WERI-Rb-1 (cell line): ENCODE measurements at places on chromosomes 3 and 15.

DNA sequence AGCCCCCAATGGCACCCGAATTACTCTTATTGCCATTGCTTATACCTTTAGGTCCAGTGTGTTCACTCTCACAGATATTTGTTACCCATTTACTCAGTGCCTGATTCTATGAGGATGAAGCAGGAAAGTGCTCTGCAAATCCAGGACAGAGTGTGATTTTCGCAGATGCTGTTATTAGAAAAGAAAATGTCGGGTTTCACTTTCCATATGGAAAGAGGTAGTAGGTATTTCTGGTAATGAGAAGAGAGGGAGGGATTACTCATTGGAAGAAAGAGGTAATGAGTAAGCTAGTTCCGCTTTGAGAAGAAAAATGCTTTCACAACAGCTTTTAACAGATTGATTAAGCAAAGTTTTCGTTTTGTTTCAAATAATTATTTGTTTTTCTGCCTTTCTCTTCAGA lies 336.3 kb upstream of the CFAP20DC start:
- no peak for DNase-seq

GRCh38 chr3:58518291-58518789 lies 18.6 kb downstream of the ACOX2 start:
- peak; percentile 90 for DNase-seq

- no peak for DNase-seq
These were observed 29.6 kb downstream of the LMLN start for GRCh38 chr3:197989651-197990050.

- no peak for DNase-seq
These were observed 45.7 kb downstream of the TCF12 start for GRCh38 chr15:56964182-56964581.

DNA sequence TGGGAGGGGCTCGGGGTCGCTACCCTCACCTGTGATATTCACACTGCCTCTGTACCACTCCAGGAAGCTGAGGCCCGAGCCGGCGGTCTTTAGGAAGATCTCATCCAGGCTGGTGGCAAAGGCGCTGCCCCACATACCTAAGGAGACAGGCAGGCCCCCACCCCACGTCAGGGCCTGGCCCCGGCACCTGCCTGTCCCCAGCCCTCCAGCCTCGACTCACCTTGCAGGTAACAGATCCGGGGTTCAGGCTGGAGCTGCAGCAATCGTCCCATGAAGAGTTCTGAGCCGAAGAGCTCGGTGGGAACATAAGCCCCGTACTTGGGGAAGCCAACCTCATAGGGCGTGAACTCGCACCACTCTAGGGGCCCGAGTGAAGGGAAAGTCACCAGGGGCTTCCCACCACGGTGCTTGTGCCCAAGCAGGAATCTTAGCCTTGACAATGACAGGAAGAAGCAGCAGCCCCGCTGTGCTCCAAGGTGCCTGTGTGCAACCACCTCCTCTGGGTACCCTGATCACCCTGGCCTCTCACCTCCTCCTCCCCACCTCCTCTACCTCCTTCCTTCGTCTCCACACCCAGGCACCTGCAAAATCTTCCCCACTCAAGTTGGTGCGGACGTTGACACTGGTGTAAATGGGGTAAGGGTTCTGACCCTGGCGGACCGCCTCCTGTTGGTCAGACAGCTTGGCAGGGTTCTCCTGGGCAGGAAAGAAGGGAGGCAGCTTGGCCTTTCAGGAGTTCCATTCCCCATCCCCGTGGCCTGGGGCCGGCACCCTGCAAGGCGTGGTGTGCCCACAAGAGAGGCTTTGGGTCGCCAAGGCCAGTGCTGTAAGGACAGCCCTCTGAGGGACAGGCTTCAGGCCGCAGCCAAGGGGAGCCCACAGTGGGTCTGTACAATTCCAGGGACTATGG lies 10.6 kb downstream of the PLA2G4F start:
- no peak for DNase-seq

DNA sequence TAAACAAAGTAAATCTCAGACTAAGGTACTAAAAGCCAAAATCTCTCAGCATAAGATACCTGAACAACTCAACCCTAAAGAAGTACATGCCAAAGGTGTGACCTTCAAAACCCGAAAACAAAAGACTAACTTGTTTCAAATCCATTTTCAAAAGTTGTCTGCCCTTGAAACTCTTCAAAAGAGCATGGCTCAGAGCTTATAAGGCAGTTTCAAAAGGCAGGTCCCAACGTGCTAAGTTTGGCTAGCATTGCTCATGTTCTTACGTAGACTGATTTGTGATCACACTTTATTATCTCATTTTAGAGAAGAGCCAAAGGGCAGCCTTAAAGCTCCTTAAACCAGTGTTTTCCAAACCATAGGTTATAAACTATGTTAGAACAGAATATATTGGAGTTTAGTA lies 112.2 kb downstream of the FEZF2 start:
- DNase-seq: no peak

- no peak for DNase-seq
These were observed 137.7 kb upstream of the TMEM108 start for GRCh38 chr3:132900481-132900880.

DNA sequence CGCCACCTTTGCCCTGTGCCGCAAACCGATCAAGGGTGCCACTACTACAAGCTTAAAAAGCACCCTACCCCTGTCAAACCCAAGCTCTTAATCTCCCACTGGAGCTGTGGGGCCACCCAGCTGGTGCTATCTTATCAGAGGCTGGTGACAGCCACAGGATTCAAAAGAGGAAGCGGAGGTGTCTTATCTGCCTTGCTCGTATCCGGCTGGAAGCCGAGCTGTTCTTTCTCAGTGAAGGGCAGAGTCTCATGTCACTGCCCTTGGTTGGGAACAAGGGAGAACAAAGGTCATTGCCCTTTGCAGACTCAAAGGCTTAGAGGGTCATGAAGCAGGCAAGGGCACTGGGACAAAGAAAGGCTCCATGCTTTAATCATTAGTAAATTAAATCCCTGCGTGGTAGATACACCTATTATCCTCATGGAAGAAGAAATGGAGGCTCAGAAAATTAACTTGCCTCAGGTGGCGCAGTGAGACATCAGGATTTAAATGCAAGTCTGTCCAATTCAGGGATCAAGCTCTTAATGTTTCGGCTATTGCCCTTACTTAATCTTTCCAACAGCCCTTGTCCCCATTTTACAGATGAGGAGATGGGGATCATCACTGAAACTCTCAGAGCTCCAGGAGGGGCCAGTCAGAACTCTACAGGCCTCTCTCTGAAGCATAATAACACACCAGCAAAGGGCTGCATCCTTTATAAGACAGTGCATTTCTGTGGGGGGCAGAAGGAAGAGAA lies 360.0 kb upstream of the PROK2 start:
- DNase-seq: peak; percentile 84

DNA sequence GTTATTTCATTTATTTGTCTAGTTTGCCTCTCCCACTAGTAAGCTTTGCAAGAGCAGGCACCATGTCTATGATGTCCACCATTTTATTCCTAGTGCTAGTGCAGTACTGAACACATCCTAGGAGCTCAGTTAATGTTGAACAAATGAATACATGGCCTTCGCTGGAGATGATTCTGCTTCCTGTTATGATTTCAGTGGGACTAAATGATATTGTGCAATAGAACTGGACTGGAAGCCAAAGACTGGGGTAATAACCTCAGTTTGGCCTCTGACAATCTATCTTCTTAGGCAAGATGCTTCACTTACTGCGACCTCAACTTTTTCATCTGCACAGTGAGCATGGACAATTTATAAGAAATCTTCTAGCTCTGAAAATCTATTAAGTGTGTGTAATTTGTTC lies 191.3 kb downstream of the ADAMTSL3 start:
- DNase-seq: no peak

GRCh38 chr15:73941044-73941443 lies 14.8 kb downstream of the LOXL1 start:
- DNase-seq: no peak

GRCh38 chr3:20336572-20336971 lies 150.6 kb upstream of the SGO1 start:
- no peak for DNase-seq

DNA sequence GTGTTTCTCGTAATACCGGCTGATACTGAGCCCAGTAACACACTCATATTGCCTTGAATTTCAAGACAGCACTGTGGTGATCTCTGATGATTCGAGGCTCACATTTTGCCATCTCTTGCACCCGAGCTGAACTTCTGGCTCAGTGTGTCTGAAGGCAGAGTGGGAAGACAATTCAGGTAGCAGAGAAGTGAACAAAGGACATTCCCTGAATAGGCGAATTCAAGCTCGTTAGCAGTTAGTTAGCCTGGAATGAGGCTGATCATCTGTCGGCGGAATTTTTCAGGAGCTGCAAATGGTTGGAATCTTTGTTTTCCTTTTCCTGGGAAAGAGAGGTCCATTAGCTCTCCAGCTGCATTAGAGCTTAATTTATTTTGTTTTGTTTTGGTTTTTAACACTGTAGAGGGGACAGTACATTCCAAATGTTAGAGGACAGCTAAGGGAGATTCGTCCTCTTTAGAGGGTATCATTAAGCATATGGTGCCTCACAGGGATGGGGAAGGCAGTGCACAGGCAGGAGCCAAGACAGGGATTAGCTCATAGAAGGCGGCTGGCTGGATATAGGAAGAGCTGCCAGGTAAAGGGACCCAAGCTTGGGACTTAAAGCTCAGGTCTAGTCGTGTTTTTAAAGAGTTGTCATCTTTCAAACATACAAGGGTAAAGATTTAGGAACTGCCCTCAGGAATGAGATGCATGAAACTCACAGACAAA lies 119.7 kb upstream of the DLG1 start:
- peak; percentile 28 for DNase-seq

DNA sequence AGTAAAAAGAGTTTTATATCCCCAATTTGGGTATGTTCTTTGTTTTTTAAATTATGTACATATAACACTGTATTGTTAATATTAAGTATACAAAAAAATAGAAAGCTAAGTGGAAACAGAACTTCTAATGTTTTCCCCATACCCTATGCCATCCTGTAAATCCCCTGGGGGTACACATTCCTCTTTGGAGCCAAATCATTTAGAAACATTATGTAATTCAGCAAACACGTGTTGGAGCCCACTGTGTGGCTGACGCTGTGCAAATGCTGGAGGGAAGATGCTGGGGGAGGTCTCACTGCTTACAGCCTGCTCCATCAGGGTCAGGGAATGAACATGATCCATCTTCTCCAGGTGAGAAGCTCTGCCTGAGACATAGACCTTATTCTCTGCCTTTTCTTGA lies 52.8 kb downstream of the CRTC3 start:
- no peak for DNase-seq

DNA sequence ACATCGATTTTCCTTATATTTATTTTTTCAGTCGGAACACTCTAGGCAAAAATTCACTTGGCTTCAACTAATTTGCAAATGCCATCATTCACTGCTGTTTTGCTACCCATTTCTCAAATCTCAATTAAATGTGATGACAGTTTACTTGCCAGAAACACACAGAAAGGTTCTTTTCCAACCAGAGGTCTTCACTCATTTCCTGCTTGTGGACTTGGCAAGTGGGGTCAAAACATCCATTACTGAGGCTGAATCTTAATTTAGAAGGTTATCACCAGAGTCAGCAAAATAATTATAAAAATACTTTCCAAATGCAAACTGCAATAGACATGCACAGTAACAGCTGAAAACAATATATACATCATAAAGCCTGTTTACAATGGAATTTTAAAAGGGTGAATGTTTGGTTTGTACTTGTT lies 625.4 kb upstream of the TBL1XR1 start:
- DNase-seq: no peak

- DNase-seq: no peak
These were observed 106.1 kb downstream of the ROBO2 start for GRCh38 chr3:77146004-77146403.

DNA sequence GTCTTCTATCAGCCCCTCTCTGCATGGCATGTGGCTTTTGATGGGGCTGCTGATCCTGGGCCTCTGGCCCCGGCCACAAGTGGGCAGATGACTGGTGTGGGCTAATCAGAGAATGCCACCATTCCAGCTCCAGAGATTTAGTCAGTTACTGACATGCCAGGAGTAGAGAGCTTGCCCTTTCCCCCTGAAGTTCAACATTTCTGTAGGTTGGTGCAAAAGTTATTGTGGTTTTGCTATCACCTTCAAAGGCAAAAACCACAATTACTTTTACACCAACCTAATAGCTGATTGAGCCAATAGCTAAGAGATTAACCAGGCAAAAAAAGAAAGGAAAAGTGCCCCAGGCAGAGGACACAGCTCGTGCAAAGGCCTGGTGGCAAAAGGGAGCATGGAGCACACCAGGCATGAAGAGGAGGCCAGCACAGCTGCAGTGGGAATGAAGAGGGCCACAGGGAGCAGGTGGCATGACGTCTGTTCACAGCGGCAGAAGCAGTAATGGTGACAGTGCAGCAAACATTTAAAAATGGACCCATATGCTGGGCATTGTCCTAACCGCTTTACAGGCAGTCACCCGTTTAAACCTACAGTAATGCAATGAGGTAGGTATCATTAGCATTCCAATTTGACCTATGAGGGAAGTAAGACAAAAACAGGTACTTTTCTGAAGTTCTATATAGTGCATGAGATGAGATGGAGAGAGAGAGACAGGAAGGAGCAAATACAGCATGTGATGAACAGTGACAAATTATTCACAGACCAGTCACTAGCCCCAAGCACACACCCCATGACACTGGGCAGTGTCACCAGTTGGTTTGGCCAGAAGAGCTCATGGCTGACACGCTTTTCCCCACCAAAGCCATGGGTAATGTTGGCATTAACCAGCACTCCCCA lies 373.0 kb upstream of the PROK2 start:
- DNase-seq: no peak

DNA sequence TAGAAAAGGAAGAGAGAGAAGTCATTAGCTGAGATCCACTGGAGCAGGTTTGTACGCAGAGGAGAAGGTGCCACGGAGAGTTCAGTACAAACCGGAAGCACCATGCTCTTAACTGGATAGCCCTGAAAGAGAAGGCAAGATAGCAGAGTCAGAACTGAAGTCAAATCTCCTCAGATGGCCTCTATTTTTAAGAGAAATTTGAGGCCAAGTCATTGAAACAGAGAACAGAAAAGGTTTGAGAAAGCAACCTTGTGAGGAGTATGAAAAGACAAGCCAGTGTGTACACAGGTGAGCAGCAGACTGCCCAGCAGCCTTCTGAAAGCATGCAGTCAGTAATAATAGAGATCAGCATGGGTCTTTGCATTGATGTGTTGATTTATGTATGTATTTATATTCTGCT lies 66.1 kb upstream of the SPRED1 start:
- DNase-seq: no peak

DNA sequence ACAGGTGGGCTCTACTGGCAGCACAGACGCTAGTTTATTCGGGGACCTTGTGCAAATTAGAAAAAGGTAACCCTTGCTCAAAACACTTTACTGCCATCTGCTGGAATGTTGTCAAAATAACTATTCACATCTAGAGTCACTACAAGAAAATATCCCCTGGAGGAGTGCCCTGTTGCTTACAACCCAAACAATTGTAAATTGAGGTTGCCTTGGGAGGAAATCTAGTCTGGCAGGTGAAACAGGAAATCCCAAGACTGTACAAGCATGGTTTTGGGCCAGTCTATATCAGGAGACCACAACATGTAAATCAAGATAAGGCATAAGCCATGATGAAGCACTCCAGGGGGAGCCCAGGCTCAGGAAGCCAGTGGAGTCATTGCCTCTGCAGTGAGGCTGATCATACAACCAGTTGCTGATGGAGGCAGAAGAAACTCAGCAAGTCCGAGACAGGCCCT lies 136.8 kb upstream of the ACP3 start:
- DNase-seq: no peak
